ENCODE measurements at places on chromosomes 2 and 18.

GRCh38 chr18:65751155-65752085 is 608 bp downstream of the CDH7 start:
- DNase-seq = no peak
- no peaks in the 10 kb centered on the region for H3K36me3 ChIP-seq
- H3K4me1 ChIP-seq = no peaks in the 10 kb centered on the region
- H3K27ac ChIP-seq = no peak overlapping the region
- peaks cover 37% of the 10 kb centered on the region for H3K27me3 ChIP-seq

DNA sequence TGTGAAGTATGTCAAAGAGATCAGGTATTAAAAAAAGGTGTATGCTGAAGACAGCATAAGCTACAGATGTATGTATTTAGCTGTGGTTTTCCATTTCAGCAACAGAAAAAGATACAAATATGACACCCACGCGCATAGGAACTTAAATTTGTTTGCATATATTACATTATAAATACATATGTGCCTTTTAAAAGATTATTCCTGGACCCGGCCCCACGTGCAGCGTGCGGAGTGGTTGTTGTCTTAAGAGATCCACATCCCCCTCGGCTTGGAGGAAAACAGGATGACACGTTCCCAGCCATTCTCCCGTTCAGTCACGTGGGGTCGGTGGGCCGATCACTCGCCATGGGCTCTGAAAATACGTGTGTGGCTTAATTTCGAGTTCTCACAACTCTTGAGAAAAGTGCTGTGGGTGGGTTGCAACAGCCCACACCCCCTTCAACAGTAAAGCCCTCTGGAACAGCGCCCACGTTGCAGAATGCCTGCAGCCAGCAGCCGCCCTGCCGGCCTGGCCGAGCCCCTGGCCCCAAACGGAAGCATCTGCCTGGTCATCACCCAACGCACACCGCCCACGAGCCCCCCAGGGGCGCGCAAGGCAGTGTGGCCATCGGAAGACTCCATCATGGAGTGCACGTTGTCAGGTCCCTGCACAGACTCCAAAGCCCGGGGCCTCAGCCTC is 18.6 kb upstream of the KCNG2 start:
- H3K4me1 ChIP-seq = no peaks in the 10 kb centered on the region
- no peak overlapping the region for H3K4me3 ChIP-seq
- no peaks in the 10 kb centered on the region for H3K36me3 ChIP-seq
- DNase-seq = no peak
- H3K27ac ChIP-seq = no peak overlapping the region
- H3K27me3 ChIP-seq = peaks cover 27% of the 10 kb centered on the region

DNA sequence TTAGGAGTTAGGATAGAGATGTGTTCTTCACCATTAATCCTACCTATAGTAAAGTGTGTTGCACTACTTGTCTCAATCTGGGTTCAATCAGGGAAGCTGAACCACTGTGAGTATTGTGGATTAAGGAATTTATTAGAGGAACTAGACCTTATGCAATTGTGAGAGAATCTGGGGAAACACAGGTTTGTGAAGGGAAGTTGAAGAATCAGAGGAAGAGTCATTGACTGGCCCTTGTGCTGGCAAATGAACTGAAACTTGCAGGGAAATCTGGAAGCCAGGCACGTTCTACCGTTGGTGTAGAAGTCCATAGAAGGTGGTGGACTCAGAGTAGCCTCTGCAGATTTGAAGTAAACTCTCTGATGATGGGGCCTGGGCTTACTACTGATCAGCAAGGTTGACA is 44.7 kb upstream of the HK2 start:
- no peaks in the 10 kb centered on the region for H3K27me3 ChIP-seq
- peaks cover 4% of the 10 kb centered on the region for H3K36me3 ChIP-seq
- no peak overlapping the region for H3K4me3 ChIP-seq
- H3K4me1 ChIP-seq = no peaks in the 10 kb centered on the region

- peaks cover 50% of the 10 kb centered on the region for H3K36me3 ChIP-seq
- peaks cover 45% of the 10 kb centered on the region for H3K4me1 ChIP-seq
- H3K4me3 ChIP-seq = peak overlapping the region; percentile 88
- H3K27me3 ChIP-seq = no peaks in the 10 kb centered on the region
Measured at GRCh38 chr2:25251422-25252273, 83.3 kb upstream of the POMC start.

DNA sequence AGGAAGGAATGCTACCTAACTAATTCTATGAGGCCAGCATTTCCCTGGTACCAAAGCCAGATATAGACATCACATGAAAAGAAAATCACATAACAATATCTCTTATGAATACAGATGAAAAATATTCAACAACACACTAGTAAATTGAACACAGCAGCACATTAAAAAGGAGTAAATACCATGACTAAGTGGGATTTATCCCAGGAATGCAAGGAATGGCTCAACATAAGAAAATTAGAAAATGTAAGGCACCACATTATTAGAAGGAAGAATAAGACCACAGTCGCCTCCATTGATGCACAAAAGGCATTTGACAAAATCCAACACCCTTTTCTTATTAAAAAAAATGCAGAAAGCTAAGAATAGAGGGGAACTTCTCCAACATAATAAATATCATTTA is 133.9 kb downstream of the TTC32 start:
- no peak for DNase-seq
- peaks cover 6% of the 10 kb centered on the region for H3K27me3 ChIP-seq

- peaks cover 41% of the 10 kb centered on the region for H3K4me1 ChIP-seq
- H3K27ac ChIP-seq = peak overlapping the region; percentile 91
- H3K4me3 ChIP-seq = peak overlapping the region; percentile 35
- no peaks in the 10 kb centered on the region for H3K27me3 ChIP-seq
Measured at GRCh38 chr2:161077367-161078210, 82.6 kb upstream of the TANK start.

GRCh38 chr2:105180491-105180972 is 61.0 kb upstream of the GPR45 start:
- H3K27me3 ChIP-seq = no peaks in the 10 kb centered on the region
- H3K4me3 ChIP-seq = no peak overlapping the region
- H3K4me1 ChIP-seq = no peaks in the 10 kb centered on the region
- no peaks in the 10 kb centered on the region for H3K36me3 ChIP-seq
- DNase-seq = no peak

- no peaks in the 10 kb centered on the region for H3K36me3 ChIP-seq
- DNase-seq = no peak
- no peak overlapping the region for H3K27ac ChIP-seq
- no peaks in the 10 kb centered on the region for H3K4me1 ChIP-seq
- no peak overlapping the region for H3K4me3 ChIP-seq
Measured at GRCh38 chr18:39835303-39836030, 2119.6 kb upstream of the PIK3C3 start.

GRCh38 chr2:39483534-39483933 is 46.4 kb upstream of the MAP4K3 start:
- no peak overlapping the region for H3K27ac ChIP-seq
- H3K27me3 ChIP-seq = no peaks in the 10 kb centered on the region
- no peak for DNase-seq
- H3K4me3 ChIP-seq = no peak overlapping the region

- peaks cover 66% of the 10 kb centered on the region for H3K36me3 ChIP-seq
- H3K27ac ChIP-seq = no peak overlapping the region
- no peak overlapping the region for H3K4me3 ChIP-seq
- DNase-seq = no peak
Measured at GRCh38 chr2:197077336-197077735, 150.8 kb upstream of the PGAP1 start.

DNA sequence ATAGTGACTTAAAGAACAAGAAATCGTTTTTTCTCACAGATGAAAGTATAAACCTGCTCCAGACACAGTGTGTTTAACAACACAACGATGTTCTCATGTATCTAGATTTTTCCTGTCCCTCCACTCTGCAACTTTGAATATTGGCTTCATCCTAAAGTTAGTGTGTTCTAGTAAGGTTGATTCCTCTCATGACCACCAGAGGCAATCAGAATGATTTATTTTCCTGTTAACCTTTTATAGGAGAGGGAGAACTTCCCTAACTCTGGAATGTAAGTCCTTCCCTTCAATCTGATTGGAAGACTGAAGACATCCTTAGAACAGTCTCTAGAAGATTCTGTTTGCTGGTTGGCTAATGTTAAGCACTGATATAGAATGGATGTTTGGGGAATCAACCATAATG is 41.0 kb upstream of the TAF4B start:
- H3K4me1 ChIP-seq = peaks cover 15% of the 10 kb centered on the region
- H3K27me3 ChIP-seq = no peaks in the 10 kb centered on the region
- H3K27ac ChIP-seq = no peak overlapping the region
- H3K36me3 ChIP-seq = no peaks in the 10 kb centered on the region

GRCh38 chr2:88220718-88221117 is 50.6 kb downstream of the THNSL2 start:
- H3K4me3 ChIP-seq = no peak overlapping the region
- H3K36me3 ChIP-seq = no peaks in the 10 kb centered on the region
- no peak for DNase-seq
- H3K4me1 ChIP-seq = no peaks in the 10 kb centered on the region

DNA sequence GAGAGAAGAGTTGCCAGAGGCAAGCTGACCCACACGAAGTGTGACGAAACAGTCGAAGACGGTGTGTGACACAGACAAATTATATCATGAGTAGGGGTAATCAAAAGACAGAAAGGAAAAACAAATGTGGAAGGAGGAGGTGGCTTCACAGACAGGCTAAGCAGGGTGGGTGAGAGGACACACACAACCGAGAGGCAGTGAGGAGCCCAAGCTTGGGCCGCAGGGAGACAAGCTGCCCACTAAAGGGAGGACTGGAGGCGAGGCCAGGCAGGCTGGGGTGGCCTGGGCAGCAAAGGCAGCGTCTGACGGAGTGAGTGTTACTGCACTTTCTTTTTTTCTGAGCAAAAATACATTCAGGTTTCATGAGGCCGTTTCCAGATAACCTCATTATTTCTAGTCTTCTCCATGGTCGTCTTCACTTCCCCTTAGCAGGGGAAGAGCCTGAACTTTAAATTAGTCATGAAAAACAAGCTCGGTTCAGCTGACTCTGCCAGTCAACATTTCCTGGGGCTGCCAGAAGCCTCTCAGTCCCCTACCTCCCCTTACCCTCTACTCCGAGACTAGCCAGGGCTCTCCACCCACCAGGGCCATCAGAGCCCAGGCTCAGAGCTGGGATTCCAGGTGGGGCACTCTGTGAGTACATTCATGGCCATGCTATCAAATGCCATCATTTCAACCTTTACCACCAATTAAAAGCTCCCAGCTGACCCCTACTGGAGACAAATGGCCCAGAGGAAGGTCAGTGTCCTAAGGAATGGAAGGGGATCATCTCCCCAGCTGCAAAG is 13.8 kb upstream of the ZFP36L2 start:
- H3K36me3 ChIP-seq = peaks cover 6% of the 10 kb centered on the region
- H3K4me3 ChIP-seq = no peak overlapping the region
- H3K27me3 ChIP-seq = no peaks in the 10 kb centered on the region

DNA sequence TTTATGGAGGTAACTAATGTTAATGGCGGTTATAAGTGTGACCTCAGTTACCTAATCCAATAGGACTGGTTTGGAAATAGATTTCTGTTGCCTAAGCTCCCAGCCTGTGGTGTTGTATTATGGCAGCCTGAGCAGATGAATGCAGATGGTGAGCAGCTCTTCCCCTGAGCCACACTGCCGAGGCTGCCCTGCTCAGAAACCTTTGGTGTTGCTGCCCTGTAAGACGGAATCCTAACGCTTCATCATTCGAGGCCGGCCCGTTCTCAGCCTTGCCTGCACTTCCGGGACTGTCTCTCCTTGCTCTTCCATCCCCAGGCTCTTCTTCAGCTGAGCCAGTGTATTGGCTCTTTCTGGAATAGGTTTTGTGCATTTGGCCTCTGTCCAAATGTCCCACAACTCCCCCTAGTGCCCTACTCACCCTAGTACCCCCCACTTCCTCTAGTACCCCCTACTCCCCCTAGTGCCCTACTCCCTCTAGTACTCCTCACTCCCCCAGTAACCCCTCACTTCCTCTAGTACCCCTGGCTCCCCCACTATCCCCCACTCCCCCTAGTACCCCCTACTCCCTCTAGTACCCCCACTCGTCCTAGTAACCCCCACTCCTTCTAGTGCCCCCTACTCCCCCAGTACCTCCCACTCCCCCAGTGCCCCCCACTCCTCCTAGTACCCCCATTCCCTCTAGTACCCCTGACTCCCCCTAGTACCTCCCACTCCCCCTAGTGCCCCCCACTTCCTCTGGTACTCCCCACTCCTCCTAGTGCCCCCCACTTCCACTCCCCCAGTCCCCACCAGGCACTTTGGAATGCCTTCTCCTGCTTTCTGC is 106.0 kb upstream of the TAF1B start:
- no peak for DNase-seq
- no peaks in the 10 kb centered on the region for H3K36me3 ChIP-seq
- H3K4me1 ChIP-seq = peaks cover 30% of the 10 kb centered on the region
- no peak overlapping the region for H3K4me3 ChIP-seq

DNA sequence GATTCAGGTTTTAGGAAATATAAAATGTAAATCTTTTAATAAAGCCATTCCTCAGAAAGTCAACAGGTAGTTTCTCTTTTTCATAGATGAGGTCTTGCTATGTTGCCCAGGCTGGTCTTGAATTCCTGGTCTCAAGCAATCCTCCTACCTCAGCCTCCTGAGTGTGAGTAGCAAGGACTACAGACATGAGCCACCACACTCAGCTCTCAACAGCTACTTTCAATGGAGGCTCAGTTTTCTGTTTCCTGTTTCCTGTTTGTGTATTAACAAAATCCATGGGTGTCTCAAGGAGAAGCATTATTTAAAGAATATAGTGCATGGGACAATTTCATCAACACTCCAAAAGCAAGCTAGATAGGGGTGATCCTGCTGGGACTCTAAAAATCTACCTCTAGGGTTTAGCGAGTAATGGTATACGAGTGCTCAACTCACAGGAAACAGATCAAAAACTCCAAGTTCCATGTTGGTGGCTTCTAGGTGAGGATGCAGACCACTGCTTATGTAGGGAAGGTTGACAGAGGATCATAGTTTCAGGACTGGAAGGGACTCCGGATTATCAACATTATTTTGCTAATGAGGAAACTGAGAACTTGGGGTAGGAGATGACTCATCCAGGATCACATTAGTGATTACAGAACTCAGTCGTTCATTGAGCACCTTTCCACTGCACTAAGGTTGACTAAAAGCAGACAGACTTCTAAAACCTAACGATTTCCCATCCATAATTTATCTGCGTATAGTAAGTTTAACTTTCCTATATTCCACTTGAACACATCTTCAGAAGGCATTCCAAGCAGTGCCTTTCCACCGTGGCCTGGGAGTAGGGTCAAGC is 61.7 kb upstream of the WIPF1 start:
- no peaks in the 10 kb centered on the region for H3K27me3 ChIP-seq
- H3K4me3 ChIP-seq = no peak overlapping the region
- no peak for DNase-seq
- peaks cover 36% of the 10 kb centered on the region for H3K4me1 ChIP-seq
- peaks cover 37% of the 10 kb centered on the region for H3K36me3 ChIP-seq
- no peak overlapping the region for H3K27ac ChIP-seq

GRCh38 chr2:43832457-43832856 is 6.2 kb downstream of the ABCG5 start:
- H3K27me3 ChIP-seq = peaks cover 36% of the 10 kb centered on the region
- peaks cover 3% of the 10 kb centered on the region for H3K4me1 ChIP-seq
- H3K4me3 ChIP-seq = no peak overlapping the region
- no peak overlapping the region for H3K27ac ChIP-seq
- no peaks in the 10 kb centered on the region for H3K36me3 ChIP-seq
- DNase-seq = no peak
